Skeletal muscle cell (primary cell): ENCODE measurements at places on chromosomes 2 and 18.

GRCh38 chr2:18930971-18931370 lies 341.6 kb upstream of the NT5C1B start:
- DNase-seq: no peak

- no peak for DNase-seq
Observed at GRCh38 chr2:194696690-194697089, 960.3 kb upstream of the SLC39A10 start.

- DNase-seq: peak; percentile 78
Observed at GRCh38 chr2:60881047-60881932, at the start of gene REL. Gene REL, plus strand, starts transcription at chr2:60881574. Its CDS starts 267 bp downstream, at chr2:60881841.

DNA sequence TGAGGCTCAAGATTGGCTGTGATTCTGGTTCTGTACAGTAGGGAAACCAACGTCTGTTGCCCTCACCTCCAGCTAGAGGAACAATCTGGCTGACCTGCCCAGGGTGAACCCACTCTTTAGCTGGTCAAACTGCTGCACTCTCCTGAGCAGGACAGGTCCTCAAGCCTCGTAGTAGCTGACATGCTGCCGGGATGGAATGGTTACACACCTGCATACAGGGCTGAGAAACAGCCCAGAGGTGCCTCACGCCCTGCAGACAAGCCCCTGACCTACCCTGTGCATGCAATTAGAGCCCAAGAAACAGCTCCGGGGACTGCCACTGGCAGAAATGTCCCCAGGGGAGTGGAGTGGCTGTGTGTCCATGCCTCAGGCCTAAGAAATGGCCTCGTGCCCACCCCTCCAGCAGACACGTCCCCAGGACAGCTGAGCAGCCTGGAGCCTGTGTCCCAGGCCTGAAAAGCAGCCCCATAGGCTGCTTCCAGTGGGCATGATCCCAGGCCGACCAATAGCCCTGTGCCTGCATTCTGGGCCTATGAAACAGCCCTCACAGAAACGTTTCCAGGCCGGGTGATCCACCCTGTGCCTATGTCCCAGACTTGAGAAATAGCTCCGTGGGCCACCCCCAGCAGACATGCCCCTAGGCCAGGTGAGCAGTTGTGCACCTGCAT lies 25.4 kb downstream of the BOLL start:
- no peak for DNase-seq

GRCh38 chr2:96874198-96874831 lies 4.4 kb upstream of the SEMA4C start:
- no peak for DNase-seq

GRCh38 chr18:42156281-42156680 lies 201.2 kb downstream of the PIK3C3 start:
- no peak for DNase-seq

- no peak for DNase-seq
Observed at GRCh38 chr2:40543381-40543780, 91.5 kb upstream of the SLC8A1 start.

GRCh38 chr2:95329891-95330793 lies 33.0 kb downstream of the KCNIP3 start:
- no peak for DNase-seq

DNA sequence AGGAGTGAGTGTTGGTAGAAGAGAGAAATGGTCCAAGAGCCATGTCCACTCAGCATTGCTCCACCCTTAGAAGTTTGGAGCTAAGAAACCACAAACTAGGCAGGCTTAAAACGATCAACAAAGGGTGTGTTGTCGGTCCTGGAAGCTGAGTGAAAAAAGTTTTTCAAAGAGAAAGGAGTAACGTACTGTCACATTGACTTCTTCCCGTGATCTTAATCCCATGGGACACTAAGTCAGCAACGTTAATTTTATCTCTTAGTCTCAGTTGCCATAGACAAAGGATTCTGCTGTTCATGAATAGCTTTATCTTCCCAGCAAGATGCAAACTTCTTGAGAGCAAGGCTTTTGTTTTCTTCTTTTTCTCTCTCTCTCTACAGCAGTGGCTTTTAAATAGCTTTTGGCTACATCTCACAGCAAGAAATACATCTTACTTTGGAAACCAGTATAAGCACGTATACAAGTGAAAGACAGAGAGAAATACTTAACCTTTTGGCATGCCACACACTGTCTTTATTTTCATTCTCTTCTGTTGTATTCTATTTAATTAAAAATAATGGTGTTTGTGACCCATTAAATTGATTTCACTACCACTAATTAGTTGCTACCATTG lies 377.4 kb downstream of the TGIF1 start:
- DNase-seq: no peak

DNA sequence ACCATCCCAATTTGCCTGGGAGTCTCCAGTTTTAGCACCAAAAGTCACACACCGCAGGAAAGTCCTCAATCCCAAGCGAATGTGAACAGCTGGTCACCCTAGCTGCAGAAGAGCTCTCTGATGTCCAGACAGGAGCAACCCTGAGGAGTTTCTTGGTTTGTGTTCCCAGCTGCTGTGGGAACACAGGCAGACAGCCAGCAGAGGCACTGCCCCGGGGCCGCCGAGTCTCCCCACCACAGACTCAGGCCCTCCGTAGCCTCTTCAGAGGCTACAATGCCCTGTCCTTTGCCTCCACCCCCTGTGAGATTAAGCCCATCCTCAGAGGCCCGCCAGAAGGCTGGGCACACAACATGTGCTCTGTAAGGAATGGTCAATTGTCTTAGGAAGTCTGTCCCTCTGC lies 111.5 kb downstream of the TTC32 start:
- DNase-seq: no peak

DNA sequence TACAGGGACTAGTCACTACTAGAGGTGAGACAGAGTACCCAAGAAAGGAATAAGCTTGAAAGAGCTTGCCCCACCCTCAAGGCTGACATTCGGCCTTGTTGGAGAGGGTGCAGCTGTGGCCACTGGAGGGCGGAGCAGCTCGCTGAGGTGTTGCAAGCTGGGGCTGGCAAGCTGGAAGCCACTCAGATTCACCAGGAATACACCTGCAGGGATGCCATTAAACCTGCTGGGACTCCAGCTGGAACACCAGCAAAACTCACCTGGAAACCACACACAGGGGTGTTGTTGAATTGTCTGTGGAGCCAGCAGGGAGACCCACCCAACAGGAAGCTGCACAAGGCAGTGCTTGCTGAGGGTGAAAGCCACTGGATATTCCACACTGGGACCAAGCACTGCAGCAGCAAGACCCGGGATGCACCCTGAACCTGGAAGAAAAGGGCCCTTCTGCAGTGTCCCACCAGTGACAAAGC lies 26.1 kb downstream of the KCTD18 start:
- no peak for DNase-seq

GRCh38 chr2:226882606-226883005 lies 46.8 kb downstream of the RHBDD1 start:
- DNase-seq: no peak

GRCh38 chr2:204483608-204484081 lies 61.6 kb upstream of the PARD3B start:
- DNase-seq: no peak

GRCh38 chr18:46587600-46587999 lies 69.4 kb downstream of the LOXHD1 start:
- no peak for DNase-seq

GRCh38 chr2:180849851-180850250 lies 130.6 kb upstream of the UBE2E3 start:
- no peak for DNase-seq

- no peak for DNase-seq
Observed at GRCh38 chr2:127690696-127691095, 10.6 kb upstream of the SFT2D3 start.

DNA sequence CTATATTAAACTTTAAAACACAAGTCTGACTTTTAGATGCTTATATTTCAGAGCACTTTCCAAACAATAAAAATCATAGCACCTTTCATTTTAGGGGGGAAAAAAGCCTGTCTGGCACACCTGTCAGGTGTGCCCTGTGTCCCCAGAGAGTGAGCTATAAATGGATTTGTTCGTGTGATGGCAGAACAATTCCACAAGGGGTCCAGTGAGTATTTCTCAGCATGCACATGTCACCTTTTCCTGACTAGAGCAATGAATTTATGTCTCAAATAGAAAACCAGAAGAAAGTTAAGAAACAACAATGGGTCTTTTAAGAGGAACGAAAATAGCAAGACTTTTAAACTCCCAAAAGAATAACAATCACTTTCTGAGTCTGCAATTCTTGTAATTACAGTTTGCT lies 55.9 kb downstream of the ACVR1C start:
- no peak for DNase-seq

GRCh38 chr2:64067326-64067725 lies 48.1 kb upstream of the VPS54 start:
- no peak for DNase-seq

GRCh38 chr2:73035899-73036711 lies 35.4 kb downstream of the SFXN5 start:
- DNase-seq: no peak

- no peak for DNase-seq
Observed at GRCh38 chr2:173872714-173873113, 92.5 kb downstream of the SP3 start.

- DNase-seq: peak; percentile 11
Observed at GRCh38 chr18:10851824-10852319, 297.5 kb downstream of the PIEZO2 start.

DNA sequence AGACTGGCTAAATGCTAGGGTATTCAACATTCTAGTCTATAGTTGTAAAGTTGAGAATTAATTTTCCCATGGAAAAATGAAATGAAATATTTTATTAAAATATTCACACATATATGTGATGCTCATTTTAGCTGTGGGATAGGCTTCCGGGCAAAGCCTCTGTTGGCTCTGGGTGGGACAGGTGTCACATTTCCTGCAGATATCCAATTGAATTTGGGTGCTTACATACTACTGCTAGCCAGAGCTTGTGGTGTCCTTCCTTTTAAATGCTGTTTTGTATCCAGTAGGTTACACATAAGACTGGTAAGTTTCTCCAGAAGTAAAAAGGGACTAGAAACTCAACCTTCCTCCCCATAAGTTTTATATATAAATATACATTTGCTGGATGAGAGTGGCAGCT lies 73.8 kb downstream of the RPRM start:
- no peak for DNase-seq

DNA sequence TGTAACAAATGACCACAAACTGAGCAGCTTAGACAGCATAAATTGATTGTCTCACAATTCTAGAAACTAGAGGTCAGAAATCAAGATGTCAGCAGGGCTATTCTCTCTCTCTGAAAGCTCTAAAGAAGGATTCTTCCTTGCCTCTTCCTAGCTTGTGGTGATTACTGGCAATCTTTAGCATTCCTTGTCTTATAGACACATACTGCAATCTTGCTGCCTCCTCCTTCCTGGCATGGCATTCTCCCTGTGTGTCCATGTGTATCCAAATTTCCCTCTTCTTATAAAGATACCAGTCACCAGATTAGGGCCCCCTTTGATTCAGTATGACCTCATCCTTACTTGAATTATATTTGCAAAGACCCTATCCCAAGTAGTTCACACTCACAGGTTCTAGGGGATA lies 2.3 kb downstream of the ASB3 start:
- no peak for DNase-seq
